ENCODE measurements at places on chromosomes 7 and 10. TPM values are rescaled to one million over a fixed set of nuclear protein-coding genes. Genes with fewer than 3 reads are reported as not detected.

DNA sequence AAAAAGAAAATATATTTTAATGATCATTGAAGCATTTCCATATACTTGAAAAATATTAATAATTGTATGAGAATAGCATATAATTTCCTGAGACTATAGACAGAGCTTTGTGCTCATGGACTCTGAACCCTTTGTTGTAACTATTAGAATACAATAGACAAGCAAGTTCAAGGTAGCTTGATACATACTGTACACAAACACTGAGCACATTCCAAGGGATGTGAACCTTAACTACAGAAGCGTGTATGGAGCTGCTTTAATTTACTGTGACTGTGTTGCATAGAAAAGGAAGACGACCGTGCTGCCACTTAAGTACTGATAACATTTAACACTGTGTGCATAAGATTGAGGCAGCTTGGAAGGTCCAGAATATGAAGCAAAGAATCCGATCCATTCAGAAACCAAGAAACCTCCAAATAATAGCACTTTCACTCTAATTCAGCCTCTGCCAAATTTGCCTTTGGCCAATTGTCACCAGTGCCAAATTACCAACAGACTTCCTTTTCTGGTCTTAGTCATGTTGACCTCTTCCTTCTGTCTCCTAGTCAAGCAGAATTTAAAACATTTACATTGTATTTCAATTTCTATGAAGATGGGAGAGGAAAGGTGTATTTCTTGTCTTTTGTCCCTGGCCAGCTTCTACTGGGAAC, 566.1 kb upstream of the GALNT17 start:
- no peak for DNase-seq

The TRIM74 gene
- not detected for total RNA-seq

DNA sequence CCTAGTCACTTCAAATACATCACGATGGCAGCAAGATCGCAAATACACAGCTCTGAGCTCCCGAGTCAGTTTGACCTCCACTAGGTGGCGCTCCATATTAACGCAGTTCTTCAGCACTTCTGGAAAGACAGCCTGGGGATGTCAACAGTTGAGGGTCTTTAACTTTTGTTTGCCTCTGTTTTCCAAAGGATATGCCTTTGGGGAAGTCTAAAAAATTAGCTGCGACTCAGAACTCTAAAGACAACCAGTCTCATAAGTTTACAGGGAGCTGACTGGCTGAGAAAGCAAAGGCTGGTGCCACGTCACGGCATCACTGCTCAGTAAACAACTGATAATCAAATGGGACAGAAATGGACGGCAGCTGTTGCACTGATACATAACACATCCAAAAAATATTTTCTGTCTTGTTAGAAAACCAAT, 458.8 kb downstream of the SORCS1 start:
- DNase-seq, result no peak

DNA sequence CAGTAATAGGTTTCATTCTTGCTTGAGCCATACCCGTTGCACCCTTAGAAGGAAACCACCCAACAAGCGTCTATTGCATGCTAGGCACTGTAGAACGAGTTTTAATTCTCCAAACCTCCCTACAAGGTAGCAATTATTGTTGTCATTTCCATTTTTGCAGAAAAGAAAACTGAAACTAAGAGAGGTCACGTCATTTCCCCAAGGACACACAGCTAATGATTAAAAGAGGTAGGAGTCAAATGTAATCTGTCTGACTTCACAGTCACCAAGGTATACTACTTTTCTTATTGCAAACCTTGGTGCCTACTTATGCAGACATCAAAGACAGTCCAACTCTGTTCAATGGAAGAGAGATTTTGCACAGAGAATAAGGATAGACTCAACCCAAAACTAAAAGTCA, 49.1 kb upstream of the C1QL3 start:
- DNase-seq, result peak; percentile 4

DNA sequence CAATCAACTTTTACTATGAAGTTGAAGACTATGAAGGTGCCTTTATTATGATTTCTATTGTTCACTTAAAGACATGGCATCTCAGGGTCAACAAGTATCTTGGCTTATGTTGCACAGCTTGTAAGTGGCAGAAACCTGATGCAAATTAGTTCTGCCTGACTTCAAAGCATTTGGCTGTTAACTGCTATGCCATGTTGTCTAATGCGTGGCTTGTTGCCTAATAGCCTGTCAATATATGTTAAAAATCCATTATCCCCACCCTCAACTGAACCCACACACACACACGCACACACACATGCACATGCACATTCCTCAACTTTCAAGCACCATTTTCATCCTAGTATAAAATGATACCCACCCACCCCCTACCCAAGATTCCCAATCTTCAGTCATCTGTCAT, 217.1 kb downstream of the NRG3 start:
- DNase-seq, result no peak

- no peak for DNase-seq
Measured at GRCh38 chr7:93018716-93019115, 99.1 kb downstream of the SAMD9 start.

The STEAP1 gene
- total RNA-seq, result 2.9 TPM

The JAKMIP3 gene
- total RNA-seq, result 0.66 TPM

GRCh38 chr7:2645274-2645868, 13.6 kb downstream of the TTYH3 start:
- DNase-seq, result no peak

The NXPH1 gene
- not detected for total RNA-seq

- DNase-seq, result no peak
Measured at GRCh38 chr7:96359876-96360275, 38.0 kb upstream of the SLC25A13 start.

- DNase-seq, result peak; percentile 86
Measured at GRCh38 chr10:85873063-85873462, 493.5 kb downstream of the GRID1 start.

The UCN3 gene
- not detected for total RNA-seq

GRCh38 chr7:119720541-119720940, 552.4 kb upstream of the KCND2 start:
- DNase-seq, result no peak

- DNase-seq, result no peak
Measured at GRCh38 chr10:4522296-4523000, 303.6 kb upstream of the AKR1E2 start.

The C7orf25 gene
- 12.0 TPM for total RNA-seq

DNA sequence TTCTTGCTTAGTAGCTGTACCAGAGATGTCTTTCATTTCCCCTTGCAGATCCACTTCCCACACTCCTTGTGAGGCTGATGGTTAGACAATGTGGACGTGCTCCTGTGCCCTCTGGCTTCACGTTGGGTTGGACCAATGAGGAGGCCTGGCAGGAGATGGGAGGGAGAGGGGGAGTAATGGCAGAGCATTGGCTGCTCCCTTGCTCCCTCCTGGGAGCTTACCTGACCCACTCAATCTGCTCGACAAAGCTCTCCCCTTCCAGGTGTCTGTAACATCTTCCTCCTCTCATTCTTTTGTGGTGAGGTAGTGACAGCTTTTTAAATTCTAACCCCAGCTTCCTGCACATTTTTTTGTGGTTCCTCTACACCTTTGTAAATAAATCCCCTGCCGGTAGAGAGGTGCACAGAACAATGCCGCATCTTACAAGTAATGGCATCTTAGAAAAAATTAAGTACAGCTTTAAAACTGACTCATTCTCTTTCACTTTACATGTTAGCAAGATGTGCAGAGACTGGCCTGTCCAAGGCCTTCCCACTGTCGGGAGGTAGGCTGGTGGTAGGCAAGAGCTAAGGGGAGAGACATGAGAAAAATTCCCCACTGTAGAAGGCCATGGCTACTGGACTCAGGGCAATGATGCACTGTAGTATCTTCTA, 134.3 kb downstream of the HTR7 start:
- no peak for DNase-seq

DNA sequence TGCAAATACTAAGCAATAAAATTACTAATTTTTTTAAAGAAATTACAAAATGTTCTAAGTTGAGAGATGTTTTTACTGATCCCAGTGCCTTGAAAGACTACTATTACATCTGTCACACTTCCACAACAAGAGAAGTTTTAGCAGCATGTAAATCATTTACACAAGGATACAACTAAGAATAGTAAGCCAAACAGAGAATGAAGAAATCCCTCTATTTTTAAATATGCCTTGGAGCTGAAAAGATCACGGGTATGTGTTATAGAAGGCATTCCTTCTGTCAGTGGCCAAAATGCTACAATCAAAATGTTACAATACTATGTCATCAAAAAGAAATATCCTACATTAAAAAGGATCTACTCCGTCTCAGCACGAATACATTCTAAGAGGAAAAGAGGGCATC, 52.6 kb downstream of the LARP4B start:
- no peak for DNase-seq

GRCh38 chr10:97726636-97727178, 10.2 kb upstream of the ZFYVE27 start:
- no peak for DNase-seq

DNA sequence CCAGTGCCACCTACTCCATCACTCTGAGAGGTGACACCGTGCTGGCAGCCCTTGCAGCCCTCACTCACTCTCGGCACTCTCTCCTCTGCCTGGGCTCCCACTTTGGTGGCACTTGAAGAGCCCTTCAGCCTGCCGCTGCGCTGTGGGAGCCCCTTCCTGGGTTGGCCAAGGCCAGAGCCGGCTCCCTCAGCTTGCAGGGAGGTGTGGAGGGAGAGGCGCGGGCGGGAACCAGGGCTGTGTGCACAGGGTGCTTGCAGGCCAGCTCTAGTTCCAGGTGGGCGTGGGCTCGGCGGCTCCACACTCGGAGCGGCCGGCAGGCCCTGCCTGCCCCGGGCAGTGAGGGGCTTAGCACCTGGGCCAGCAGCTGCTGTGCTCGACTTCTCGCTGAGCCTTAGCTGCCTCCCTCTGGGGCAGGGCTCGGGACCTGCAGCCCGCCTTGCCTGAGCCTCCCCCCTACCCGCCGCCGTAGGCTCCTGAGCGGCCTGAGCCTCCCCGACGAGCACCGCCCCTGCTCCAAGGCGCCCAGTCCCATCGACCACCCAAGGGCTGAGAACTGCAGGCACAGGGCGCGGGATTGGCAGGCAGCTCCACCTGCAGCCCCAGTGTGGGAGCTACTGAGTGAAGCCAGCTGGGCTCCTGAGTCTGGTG, 48.7 kb upstream of the SLC35G1 start:
- DNase-seq, result no peak

GRCh38 chr7:19275000-19275399, 129.8 kb upstream of the FERD3L start:
- no peak for DNase-seq

GRCh38 chr10:84114088-84114667, 25.1 kb upstream of the GHITM start:
- no peak for DNase-seq

GRCh38 chr10:33412653-33413361, 78.3 kb upstream of the NRP1 start:
- DNase-seq, result no peak

The PCGF5 gene
- total RNA-seq, result 41.6 TPM

The NPC1L1 gene
- total RNA-seq, result not detected

The CXCL12 gene
- total RNA-seq, result 48.6 TPM

DNA sequence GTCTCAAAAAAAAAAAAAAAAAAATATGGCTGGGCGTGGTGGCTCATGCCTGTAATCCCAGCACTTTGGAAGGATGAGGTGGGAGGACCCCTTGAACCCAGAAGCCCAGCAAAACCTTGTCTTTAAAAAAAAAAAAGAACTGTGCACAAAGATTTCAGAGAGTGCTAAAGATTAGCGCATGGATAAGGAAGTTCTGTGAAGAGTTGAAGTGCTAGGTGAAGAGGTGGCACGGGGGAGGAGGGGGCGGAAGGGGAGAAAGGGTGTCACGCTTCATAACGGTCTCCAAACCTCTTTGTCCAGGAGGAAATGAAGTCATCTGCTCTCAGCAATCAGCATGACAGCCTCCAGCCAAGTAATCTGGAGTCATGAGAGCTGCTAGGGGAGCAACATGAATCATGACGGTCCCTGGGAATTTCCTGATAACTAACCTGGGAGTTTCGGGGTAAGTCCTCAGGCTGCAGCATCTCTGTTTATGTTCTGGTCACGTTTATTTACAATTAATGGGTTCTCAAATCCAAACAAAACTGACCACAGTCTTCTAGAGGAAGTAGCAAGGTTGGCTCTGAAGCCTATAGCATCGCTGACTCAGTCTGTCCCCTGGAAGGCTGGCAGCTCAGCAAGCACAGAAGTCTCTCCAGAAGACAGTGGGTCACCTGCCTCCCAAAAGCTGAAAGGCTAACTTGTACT, 1.9 kb upstream of the PLAU start:
- no peak for DNase-seq

The INMT gene
- 113 TPM for total RNA-seq

GRCh38 chr7:117458977-117459583, 20.7 kb upstream of the CFTR start:
- DNase-seq, result no peak

The IQUB gene
- total RNA-seq, result 5.6 TPM

GRCh38 chr10:299969-300368, 164.7 kb downstream of the ZMYND11 start:
- DNase-seq, result no peak

- no peak for DNase-seq
Measured at GRCh38 chr7:15922002-15922401, 235.5 kb upstream of the MEOX2 start.

DNA sequence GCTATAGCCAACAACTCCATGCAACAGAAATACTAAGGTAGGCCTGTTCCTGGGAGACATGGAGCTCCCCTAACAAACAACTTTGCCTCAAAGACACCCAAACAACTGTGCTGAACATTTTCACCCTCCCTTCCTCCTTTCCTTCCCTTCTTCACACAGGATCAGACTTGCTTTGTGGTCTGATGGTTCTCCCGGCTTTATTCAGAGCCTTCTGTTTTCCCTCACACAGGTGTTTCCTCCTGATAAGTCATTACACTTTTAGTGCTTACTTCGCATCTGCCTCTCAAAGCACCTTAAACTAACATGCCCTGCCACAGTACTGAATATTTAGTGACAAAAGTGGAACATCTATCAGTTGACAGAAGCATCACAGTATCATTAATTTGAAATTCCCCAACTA, 56.3 kb upstream of the YAE1 start:
- peak; percentile 34 for DNase-seq

DNA sequence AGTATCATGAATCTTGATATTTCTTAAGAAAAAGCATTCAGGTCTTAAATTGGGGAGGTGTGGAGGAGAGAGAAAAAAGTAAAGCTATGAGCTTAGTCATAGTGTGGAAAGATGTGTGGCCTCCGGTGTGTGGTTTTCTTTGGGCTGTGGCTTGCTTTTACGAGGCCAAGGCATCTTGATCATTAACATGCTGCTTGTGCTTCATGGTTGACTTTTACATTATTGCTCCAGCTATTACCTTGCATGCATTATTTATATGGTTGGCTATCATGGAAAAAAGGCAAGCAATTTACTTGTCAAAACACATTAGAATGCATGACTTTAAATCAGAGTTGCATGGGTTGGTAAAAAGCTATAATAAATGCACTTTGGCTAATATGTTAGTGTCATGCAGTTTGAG, 300.7 kb upstream of the ADARB2 start:
- no peak for DNase-seq

The TMEM243 gene
- 27.9 TPM for total RNA-seq

GRCh38 chr7:117675497-117676435, 195.9 kb downstream of the CFTR start:
- DNase-seq, result no peak

The ARHGAP22 gene
- 2.2 TPM for total RNA-seq

The PAPOLB gene
- 0.46 TPM for total RNA-seq
